ENCODE measurements at places on chromosomes 4 and X. TPM values are rescaled to one million over a fixed set of nuclear protein-coding genes. Genes with fewer than 3 reads are reported as not detected.

DNA sequence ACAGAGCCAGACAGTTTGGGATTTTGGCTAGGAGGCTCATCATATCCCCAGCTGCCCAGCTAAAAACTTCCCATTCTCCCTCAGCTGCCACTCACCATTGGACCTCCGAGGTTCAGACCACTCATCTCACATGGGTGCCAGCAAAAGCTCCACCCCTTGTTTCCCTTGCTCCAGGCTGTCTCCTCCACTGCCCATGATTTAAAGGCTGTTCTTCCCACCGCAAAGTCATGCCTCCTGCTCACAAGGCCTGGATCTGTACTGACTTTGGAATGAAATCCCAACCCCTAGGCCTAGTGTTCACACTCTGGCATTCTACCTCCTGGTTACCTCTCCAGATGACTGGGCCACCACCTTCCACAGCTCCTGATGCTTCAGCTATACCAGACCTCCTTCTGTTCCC is 142.2 kb upstream of the EOLA2 start:
- H3K4me3 ChIP-seq = no peak overlapping the region
- H3K27ac ChIP-seq = no peak overlapping the region
- no peaks in the 10 kb centered on the region for H3K4me1 ChIP-seq
- H3K27me3 ChIP-seq = no peaks in the 10 kb centered on the region

DNA sequence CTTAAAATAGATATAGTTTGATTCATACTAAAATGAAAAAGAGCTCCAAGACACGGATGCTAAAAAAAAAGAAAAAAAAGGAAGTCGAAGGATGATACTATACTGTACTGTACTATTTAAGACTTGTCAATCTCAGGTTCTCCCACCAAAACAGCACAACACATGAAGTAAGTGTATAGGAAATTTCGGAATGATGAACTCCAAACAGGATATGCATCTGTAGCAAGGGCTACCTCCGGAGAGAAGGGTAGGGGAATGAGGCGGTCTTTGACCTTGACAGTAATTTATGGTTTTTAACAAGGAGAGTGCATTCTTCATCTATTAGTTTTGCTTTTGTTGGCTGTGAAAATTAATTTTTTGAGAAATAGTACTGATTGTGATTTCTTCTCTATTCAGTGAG is 541 bp upstream of the FIP1L1 start:
- no peak overlapping the region for H3K4me3 ChIP-seq
- no peak for DNase-seq

- peaks cover 9% of the 10 kb centered on the region for H3K4me1 ChIP-seq
- no peaks in the 10 kb centered on the region for H3K36me3 ChIP-seq
- H3K27me3 ChIP-seq = no peaks in the 10 kb centered on the region
These were observed 841 bp downstream of the ACOT9 start for GRCh38 chrX:23742174-23742696.

DNA sequence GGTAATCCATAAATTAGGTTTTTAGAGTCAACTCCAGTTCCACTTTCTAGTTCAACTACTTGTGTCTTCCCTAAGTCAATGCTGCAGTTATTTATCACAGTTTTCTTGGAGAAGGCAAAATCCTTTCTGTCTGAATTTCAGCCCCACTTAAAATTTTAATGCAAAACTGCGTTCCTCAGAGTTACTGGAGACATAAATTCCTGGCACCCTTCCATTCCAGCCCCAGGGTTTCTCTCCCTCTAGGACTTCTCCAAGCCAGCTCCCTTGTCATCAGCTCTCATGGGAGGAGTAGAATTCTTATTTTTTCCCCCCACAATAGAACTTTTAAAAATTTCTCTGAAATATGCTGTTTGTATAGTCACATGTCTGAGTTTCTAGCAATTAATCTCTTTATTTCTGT is 50.6 kb upstream of the PHOX2B start:
- H3K27ac ChIP-seq = no peak overlapping the region
- H3K27me3 ChIP-seq = no peaks in the 10 kb centered on the region
- H3K36me3 ChIP-seq = no peaks in the 10 kb centered on the region
- H3K4me1 ChIP-seq = peaks cover 5% of the 10 kb centered on the region
- DNase-seq = peak; percentile 60
- H3K4me3 ChIP-seq = no peak overlapping the region

DNA sequence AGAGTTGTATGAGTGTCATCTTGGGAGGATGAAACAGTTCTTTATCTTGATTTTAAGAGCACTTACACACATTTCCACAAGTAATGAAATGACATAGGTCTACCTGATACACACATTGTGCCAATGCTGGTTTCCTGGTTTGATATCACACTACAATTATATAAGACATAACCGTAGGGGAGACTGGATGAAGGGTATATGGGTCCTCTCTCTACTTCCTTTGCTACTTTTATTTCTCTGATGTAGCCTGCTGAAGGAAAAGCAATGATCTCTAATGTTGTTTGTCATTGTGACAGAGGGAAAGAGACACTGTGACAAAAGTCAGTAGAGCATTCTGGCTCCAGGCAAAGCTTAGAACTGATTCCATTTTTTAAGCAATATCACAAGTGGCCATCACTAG is 238.0 kb downstream of the PDGFC start:
- H3K27me3 ChIP-seq = no peaks in the 10 kb centered on the region
- no peaks in the 10 kb centered on the region for H3K4me1 ChIP-seq
- H3K27ac ChIP-seq = no peak overlapping the region
- no peak overlapping the region for H3K4me3 ChIP-seq
- no peak for DNase-seq

DNA sequence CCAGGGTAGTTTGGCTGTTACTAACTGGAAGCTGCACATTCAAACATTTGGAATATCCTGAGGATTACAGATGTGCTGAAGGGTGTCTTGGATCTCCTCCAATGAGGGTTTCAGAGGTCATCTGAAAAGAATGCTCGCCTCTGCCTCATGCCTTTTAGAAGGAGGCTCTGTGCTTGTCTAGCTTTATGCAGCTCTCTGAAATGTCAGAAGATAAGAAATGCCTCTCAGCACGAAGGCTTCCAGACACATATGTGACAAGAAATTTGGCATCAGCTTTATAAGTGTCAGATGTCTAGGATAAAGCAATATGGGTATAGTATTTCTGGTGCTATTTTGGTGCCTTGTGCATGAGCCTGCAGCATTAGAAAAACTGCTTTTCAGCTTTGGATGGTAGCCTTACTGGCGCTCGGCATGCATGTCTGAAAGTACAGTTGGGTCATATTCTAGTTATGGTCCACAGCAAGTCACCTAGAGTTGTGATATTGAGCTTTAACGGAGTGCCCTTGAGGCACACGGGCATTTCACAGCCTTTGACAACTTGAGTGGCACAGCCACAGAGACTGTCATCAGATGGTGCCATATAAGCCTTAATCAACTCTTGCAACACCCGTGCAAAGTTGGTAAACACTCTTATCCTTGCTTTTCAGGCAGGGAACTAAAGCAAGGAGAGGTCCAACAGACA is 70.8 kb upstream of the PGRMC2 start:
- H3K36me3 ChIP-seq = no peaks in the 10 kb centered on the region
- H3K4me1 ChIP-seq = peaks cover 4% of the 10 kb centered on the region
- peak overlapping the region; percentile 92 for H3K27ac ChIP-seq
- peak; percentile 15 for DNase-seq

Gene GRPR
- not detected for polyA plus RNA-seq

Gene RAB39B
- polyA plus RNA-seq = 0.35 TPM

Measured in lung (tissue), 17 donors.